ENCODE measurements at places on chromosomes 3 and 15.

- no peak for DNase-seq
Observed at GRCh38 chr15:37149146-37149545, 48.8 kb upstream of the MEIS2 start.

DNA sequence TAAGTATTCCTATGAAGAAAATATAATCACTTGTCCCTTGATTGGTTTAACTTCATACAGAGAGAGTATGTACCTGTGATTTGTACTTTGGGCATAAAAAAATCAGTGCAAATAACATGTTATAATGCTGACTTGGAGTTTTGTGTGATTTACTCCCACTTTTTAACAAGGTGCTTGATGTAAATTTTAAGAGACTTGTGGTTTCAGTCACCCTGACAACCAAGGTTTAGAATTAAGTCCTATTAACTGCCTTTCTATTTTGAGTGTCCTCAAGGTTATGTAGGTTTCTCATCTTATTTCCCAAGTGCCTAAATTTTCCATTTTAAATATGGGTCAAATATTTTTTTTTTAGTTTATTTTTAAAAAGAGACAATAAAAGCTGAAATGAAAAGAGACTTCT, 244.6 kb downstream of the CADPS start:
- no peak for DNase-seq

- DNase-seq = no peak
Observed at GRCh38 chr3:64848822-64849221, 161.0 kb upstream of the ADAMTS9 start.

DNA sequence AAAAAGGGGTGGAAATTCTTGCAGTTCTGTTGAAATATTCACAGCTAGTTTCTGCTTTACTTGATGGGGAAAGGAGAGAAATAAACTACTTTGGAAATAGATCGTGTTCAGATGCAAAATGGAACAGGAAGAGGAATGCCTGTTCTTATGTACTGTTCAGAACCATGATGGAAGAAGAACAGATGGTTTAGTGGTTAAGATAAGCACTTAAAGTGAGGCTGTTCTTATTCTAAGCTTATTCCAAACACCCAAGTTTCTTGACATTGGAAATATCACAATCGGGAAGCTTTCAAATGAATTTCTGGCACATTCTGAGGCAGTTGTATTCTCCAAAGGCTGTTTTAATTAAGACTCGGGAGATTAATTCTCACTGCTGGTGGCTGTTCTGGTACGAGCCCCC, 228.5 kb downstream of the LSAMP start:
- no peak for DNase-seq

DNA sequence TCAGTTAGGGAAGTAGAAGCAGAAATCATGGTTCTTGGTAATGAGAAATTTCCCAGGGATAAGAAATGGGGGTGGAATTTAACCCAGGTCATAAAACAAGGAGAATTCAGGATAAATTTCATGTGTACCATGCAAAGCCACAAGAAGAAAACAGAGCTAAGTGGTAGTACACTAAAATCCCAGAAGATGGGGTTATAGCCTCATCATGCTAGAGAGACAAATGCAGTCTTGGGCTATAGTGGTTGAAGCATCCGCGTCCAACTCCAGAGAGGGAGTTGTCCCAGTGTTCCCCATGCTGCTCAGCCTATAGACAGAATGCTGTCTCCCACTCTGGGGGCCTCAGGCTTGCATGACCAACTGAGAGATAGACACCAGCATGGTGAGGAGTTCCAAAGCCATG, 36.2 kb upstream of the CLRN1 start:
- no peak for DNase-seq

Measured in glutamatergic neuron (in vitro differentiated cells).